Left ventricle myocardium inferior (tissue), 1 donor: ENCODE measurements at places on chromosomes 12 and 14.

DNA sequence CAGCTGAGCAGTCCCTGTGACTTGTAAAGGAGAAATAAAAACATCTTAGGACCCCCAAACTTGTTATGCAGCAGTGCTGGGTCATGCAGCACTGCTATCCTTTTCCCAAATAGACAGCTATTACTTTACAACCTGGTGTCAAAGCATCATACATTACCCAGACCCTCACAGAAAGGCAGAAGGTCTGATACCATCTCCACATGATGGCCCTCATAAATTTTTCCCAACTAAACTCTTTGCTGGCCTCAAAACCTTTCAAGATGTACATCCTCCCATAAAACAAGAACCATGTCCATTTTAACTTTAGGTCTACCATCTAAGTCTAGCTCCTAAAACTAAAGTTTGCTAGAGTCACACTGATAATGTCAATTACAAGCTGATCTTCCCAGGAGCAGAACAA, 8.7 kb upstream of the RESF1 start:
- DNase-seq, result no peak

DNA sequence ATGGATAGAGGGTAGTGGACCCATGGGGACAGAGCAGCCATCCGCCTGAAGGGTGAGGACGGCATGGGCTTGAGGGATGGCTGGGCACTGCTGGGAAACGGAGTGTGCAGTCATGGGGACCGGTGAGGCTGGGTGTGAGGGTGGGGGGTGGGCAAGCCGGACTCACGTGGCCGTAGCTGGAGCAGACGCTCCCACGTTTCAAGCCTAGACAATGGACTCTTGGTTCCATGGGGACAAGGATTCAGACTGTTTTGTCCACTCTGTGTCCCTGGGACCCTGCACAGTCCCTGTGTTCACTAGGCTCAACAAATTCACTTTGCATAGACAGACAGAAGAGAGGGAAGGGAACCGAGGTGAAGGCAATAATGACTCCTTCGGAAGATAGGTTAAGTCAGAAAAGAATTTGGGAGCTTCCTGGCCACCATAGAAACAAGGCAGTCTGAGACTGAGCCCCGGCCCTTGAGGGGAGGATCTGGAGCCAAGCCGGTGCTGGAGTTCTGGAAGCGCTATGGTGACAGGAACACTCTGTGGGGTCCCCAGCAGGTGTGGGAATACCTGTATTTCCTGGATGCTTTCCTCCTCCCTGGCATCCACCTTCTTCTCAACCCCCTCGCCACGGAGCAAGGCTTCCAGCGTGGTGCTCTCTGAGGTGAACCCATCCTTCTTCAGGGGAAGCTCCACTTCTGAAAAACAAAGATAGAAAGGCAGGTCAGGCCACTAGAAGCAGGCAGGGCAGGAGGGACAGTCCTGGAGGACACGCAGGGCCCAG, 162.5 kb downstream of the DPF3 start:
- DNase-seq, result no peak

GRCh38 chr12:90262251-90262650, 553.6 kb upstream of the ATP2B1 start:
- DNase-seq, result no peak

DNA sequence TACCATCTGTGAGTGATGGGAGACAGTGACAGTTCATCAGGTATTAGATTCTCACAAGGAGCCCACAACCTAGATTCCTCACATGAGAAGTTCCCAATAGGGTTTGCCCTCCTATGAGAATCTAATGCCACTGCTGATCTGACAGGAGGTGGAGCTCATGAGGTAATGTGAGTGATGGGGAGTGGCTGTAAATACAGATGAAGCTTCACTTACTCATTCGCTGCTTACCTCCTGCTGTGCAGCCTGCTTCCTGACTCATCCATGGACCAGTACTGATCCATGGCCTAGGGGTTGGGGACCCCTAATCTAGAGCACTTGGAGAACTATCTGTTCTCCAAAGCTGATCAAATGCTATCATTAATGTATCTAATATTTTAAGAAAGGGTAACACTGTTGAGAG, 17.7 kb downstream of the CLEC2D start:
- no peak for DNase-seq

GRCh38 chr12:15717940-15718567, 71.1 kb downstream of the EPS8 start:
- DNase-seq, result no peak

GRCh38 chr12:115267891-115268290, 583.9 kb upstream of the TBX3 start:
- no peak for DNase-seq

DNA sequence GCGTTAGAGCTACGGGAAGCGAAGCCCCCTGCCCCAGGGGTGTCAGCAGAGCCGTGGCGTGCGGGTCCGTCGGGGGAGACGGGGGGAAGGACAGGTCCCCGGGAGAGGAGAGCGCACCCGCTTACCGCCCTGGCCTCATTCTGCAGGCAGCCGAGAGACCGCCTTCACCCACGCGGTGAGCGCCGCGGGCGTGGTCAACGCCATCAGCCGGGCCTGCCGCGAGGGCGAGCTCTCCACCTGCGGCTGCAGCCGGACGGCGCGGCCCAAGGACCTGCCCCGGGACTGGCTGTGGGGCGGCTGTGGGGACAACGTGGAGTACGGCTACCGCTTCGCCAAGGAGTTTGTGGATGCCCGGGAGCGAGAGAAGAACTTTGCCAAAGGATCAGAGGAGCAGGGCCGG, 10.5 kb downstream of the WNT5B start:
- no peak for DNase-seq
